GM23248 (cell line): ENCODE measurements at places on chromosomes 3 and 15. TPM values are rescaled to one million over a fixed set of nuclear protein-coding genes. Genes with fewer than 3 reads are reported as not detected.
A peak's percentile ranks its signal among the peaks of the same experiment; 100 is the strongest.

DNA sequence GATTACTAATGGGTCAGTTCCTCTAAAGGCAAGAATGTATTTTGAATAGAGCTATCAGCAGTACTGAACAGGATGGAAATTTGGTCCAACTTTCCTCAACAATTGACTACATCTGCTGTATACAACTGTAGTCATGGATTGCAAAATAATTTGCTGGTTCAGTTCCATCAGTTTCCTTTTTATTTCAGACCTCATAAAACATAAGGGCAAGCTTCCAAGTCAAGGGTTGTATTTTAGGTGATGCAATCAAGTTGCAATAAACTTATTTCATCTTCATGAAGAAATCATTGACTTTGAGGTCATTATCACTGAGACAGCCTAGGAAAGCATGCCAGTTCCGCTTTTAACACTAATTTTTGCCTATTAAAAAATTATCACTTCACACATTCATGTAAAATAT, 90.4 kb upstream of the TSEN2 start:
- peak; percentile 88 for DNase-seq

DNA sequence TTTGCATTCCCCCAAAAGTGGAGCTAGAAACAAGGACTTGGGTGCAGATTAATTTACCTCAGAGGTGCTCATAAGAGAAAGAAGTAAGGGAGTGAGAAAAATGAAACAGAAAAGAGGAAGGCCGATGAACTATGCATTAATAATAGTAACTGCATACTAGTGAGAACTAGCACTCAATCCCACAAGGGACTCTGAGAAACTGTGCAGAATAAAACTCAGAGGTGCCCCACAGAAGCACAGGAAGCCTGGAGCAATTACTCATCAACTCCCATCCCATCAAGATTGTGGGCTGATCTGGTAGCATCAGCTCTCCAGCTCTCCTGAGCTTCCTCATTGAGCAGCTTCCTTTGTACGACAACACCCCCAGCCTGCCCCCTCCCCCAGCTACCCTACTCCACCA, 50.8 kb downstream of the CLDN18 start:
- peak; percentile 40 for DNase-seq

- DNase-seq = peak; percentile 79
Measured at GRCh38 chr15:41989573-41990242, 17.4 kb upstream of the EHD4 start.

GRCh38 chr3:52402101-52402521, 42.8 kb downstream of the SEMA3G start:
- no peak for DNase-seq

NR2E3 gene
- total RNA-seq = not detected in 2 replicates

DNA sequence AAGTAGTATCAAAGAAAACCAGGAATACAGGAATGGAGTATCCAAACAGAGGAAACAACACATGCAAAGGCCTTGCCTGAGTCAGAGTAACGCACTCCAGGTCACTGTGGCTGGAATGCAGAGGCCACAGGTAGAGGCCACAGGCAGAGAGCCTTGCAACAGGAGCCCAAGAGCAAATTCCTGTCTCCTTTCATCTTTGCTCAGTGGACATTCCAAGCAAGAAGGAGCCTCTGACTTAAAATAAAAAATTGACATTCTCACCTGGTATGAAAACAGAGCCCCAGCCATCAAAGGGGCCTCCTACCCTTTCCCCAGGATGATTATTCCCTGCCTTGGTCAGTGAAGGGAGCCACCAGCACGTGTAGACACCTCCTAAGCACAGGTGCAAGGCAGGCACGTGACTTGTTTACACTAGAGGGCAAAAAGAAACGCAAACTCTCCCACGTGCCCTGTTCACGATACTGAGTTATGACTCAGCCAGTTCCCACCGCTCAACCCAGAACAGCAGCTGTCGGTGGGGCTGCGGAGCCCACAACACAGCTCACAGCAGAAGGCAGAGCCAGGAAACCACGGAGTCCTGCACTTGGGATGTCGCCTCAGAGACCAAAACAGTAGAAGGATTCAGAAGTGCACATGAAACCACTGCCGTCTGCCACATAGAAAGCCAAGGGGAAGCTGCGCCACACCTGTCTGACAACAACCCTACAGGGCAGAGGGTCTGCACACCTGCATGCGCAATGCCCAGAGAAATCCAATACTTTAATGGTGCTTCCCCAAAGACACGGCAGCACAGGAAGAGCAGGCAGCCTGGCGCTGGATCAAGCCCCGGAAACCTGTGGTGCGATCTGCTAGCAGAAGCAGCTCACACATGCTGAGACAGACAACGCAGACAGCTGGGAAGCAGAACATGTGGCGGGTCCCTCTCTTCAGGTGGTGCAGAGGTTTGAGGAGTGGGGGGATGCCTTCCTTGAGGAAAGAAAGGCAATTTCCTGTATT, 52.1 kb downstream of the ITGB5 start:
- peak; percentile 52 for DNase-seq

DNA sequence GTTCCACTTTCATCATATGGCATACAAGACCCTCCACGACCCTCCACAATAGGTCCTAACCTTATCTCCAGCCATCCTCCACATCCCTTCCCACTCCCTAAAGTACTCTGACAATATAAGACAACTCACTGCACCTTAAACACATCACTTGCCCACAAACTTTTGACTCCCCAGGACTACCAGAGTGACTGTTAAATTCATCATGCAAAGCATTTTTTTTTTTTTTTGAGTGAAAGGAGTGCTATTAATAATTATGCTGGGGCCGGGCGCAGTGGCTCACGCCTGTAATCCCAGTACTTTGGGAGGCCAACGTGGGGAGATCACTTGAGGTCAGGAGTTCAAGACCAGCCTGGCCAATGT, 55.8 kb downstream of the OSBPL10 start:
- no peak for DNase-seq

DNA sequence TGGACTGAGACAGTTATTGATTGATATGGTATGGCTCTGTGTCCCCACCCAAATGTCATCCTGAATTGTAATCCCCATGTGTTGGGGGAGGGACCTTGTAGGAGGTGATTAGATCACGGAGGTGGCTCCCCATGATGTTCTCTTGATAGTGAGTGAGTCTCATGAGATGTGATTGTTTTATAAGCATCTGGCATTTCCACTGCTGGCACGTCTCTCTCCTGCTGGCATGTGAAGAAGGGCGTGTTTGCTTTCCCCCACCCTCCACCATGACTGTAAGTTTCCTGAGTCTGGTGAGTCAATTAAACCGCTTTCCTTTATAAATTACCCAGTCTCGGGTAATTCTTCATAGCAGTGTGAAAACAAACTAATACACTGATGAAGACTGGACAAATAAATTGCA, 105.6 kb upstream of the MELTF start:
- peak; percentile 40 for DNase-seq

GRCh38 chr3:150317469-150317868, 90.6 kb upstream of the TSC22D2 start:
- no peak for DNase-seq

- peak; percentile 71 for DNase-seq
Measured at GRCh38 chr3:114442246-114442645, 148.4 kb downstream of the TIGIT start.

H1-8 gene
- total RNA-seq = not detected in 2 replicates

- DNase-seq = no peak
Measured at GRCh38 chr3:60992395-60992794, 258.9 kb downstream of the FHIT start.

GRCh38 chr15:65021488-65021887, 8.0 kb downstream of the MTFMT start:
- DNase-seq = no peak

RETNLB gene
- total RNA-seq = not detected in 2 replicates

GRCh38 chr3:1287815-1288214, 195.0 kb downstream of the CNTN6 start:
- no peak for DNase-seq

CHL1 gene
- not detected in 2 replicates for total RNA-seq

LRRC49 gene
- 10.3 and 11.1 TPM in 2 replicates for total RNA-seq

- DNase-seq = no peak
Measured at GRCh38 chr15:40768521-40769273, 1.1 kb upstream of the C15orf62 start.

DNA sequence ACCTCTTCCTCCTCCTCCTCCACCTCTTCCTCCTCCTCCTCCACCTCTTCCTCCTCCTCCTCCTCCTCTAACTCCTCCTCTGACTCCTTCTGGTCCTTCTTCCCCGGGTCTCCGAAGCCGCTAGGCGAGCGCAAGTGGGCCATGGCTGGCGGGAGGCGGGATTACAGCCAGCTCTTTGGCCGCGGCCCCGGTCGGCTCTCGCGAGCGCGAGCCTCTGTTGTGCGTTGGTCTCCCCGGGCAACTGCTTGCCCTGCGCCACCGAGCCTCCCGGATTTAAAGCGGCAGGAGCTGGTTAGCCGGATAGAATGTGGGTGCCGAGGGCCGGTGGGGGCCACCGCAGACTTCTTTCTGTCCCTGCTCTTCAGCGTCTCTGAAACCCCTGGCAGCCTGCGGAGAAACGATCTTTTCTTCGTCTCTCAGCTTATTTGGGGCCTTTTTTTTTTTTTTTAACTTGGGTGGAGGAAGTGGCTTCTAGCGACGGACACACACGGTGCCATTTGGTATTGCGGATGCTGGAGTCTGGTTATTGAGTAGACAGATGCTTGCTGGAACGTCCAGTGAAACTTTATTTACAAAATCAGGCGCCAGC, at the start of gene ERICH6:
ERICH6 (minus strand) TSS at position 165 of the 589 bp plus-strand sequence; CDS start at position 143, 22 bp downstream.
- peak; percentile 98 for DNase-seq

GRCh38 chr15:87682527-87682926, 574.0 kb downstream of the NTRK3 start:
- DNase-seq = no peak

DNA sequence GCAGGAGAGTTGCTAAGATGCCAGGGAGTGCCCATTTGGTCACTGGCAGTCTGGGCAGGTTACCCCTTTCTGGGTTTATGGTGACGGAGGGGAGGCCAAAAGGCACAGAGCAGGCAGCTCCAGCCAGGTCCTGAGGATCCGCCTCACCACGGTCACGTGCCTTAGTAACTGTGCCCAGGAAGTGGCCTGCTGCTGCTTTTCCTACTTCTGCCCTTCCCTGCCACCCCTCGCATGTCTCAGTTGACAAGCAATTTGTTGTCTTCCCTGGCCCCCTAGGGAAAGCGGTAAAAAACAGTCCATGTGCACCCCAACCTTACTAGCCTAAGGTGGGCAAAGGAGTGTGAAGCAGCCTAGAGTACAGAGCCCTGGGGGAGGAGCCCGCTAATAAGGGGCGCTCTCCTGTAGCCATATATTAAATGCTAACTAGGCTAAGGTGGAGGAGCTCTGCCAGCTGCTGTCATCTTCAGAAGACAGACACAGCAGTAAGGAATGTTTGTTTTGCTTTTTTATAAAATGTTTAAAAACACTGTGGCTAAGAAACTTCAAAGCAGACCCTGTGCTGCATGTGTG, 9.1 kb upstream of the LIPH start:
- DNase-seq = no peak

ESYT3 gene
- 0.63 and 1.3 TPM in 2 replicates for total RNA-seq

DNA sequence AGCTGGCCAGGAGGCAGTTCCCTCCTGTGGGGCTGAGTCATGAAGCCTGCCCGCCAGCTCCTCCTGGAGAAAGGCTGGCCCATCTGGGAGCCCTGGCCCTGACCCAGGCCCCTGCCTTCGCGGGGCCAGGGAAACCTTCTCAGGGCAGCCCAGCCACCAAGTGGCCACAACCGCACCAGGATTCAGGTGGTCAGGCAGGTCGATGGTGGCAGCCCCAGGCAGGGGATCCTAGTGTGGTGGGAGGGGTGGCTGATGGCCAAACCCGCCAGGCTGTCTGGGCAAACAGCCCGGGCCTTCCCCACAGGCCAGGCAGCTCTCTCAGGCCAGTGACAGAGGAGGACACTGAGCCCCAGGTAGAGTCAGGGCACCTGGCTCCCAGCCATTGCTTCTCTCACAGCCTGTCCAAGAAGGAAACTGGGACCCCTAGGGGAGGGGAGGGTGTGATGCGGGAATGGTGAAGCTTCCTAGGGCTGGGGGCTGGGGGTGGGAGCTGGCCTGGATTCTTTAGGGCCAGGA, 1.2 kb downstream of the TWF2 start:
- peak; percentile 98 for DNase-seq

GRCh38 chr3:132911741-132912415, 126.3 kb upstream of the TMEM108 start:
- DNase-seq = peak; percentile 24

GRCh38 chr3:100613721-100614390, 4.5 kb downstream of the ADGRG7 start:
- DNase-seq = no peak

DNA sequence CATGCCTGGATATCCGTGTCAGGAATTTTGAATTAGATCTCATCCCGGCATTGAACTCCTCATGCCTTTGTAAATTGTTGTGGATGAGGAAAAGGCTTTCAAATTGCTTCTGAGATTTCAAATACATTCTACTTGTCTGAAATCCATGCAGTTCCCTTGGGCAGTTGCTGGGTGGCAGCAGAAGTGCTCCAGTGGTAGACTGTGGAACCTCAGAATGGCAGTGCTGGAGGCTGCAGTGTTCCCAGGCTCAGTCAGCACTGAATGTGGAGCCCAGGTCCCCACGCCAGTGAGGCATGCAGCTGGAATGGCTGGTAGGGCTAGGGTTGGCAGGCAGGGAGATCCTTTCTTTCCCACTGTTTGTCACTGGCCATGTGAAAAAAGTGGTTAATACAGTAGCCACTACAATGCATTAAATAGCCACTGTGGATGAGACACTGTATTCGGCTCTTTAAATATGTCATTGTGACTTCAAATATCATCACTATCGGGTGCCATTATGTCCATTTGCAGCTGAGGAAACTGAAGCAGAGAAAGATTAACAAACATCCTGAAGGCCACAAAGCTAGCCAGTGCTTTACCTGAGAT, 98.6 kb downstream of the TPRG1 start:
- peak; percentile 96 for DNase-seq

TMEM108 gene
- not detected in 2 replicates for total RNA-seq

DNA sequence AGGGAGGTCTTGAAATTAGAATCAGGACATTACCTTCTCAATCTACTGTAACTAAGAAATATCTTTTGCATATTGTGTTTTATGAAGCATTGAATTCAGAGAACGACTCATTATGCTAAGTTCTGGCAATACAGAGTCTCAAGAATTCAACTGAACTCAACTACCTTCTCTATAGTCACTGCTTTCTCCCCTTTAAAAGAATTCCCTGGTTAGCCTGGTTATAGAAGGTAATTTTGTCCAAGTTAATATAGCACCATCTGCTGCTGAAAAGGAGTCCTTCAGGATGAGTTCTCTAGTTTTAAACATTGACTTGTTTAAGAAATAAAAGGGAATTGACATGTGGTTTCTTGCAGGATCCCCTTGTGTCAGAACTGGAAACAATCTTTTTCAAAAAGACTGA, 60.2 kb downstream of the IL16 start:
- DNase-seq = peak; percentile 75

GP5 gene
- total RNA-seq = 0.11 TPM in 1 of 2 replicates, not detected in the other

- DNase-seq = no peak
Measured at GRCh38 chr3:63576846-63577245, 75.6 kb upstream of the SNTN start.

- DNase-seq = no peak
Measured at GRCh38 chr3:23497156-23497555, 294.0 kb downstream of the UBE2E2 start.

- no peak for DNase-seq
Measured at GRCh38 chr15:31483986-31484951, 157.6 kb downstream of the KLF13 start.

DNA sequence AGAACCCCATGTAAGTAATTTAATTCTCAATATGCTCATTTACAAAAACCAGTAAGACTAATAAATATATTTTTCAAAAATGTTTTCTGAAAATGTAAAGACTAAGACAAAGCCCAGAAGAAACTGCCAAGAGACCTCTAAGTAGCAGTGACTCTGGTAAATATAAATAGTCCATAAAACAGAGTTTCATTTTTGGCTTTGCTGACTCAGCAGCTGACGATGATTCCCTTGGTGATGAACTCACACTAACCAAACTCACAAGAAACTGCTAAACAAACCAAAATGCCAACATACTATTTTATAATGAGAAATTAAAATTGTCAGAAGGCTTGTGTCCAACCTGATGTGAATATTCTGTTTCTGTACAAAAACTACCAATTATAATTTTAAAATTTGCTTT, 31.5 kb upstream of the IMPG2 start:
- peak; percentile 1 for DNase-seq
